ENCODE measurements at places on chromosomes 4 and X.

DNA sequence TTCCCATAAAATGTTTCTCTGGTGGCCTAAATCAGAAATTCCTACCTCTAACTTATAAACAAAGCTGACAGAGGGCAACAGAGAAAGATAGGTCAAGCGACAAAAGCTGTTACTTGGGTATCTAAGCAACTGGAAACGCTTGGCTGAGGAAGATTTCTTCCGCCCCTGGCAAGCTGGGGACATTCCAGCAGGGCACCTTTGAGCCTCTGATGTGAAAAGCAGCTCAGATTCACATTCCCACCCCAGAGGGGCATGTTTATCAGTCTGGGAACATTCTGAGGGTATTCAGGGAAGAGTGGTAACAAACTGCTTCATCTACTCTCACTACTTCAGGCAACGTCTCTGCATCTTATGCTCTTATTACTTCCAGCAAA, 3.5 kb upstream of the CDS1 start:
- no peak for DNase-seq

- no peak for DNase-seq
Measured at GRCh38 chr4:98565681-98566301, 92.6 kb downstream of the TSPAN5 start.

GRCh38 chrX:108088511-108088910, 2.8 kb downstream of the PSMD10 start:
- DNase-seq, result no peak

GRCh38 chrX:37746218-37746941, 33.5 kb upstream of the CYBB start:
- no peak for DNase-seq

GRCh38 chr4:113080050-113080449, 30.6 kb downstream of the ANK2 start:
- no peak for DNase-seq

- DNase-seq, result peak; percentile 72
Measured at GRCh38 chrX:15789979-15790768, at the start of gene ZRSR2. ZRSR2 (plus strand) TSS chrX:15790484; CDS start chrX:15790496, 12 bp downstream.

DNA sequence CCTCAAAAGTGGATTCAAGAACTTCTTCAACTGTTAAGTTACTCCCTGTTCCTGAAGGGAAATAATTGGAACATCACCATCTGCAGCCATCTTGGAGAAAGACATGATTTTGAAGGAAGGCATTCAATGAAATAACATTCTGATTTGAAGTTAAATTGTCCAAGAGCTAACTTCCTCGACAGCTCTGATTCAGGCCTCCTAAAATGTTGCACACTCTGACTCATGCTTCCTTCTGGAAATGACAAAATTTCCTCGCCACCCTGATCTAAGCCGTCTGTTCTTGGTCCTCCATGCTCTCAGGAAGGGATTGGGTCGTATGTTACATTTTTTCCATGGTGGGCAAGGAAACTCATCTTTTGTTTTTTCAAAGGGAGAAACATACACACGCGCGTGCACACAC, 496.9 kb upstream of the DIPK2B start:
- no peak for DNase-seq

- no peak for DNase-seq
Measured at GRCh38 chr4:88257726-88258125, 26.6 kb downstream of the PPM1K start.

DNA sequence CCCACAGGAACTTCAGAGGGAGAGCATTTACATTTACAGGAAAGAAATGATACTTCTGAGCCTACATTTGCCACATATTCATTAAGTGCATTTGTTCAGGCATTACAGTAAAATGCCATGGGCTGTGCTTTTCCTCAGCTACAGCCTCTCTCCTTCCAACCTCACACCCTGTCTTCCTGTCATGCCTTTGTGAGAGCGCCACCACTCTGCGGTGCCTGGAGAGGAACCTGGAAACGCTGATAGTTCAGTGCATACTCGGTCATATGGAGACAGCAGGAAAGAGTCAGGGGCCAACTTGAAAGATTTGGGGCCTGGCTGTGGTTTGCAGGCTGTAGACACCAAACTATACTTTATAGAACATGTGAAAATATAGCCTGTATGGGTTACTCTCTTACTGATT, 40.5 kb downstream of the NFKB1 start:
- DNase-seq, result no peak

DNA sequence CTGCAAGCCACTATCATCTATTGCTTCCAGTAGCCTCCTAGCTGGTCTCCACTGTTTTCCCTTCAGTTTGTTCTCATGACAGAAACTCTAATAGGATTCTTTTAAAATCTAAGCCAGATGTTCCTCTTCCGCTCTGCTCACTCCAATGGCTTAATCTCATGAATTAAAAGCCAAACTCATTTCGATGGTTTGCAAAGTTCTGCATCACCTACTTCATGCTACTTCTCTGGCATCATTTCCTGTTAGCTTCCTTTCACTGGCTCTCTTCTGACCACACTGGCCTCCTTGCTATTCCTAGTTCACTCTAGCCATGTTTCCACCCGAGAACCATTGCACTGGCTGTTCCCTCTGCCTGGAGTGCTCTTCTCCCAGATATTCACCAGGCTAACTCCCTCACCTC, 102.0 kb upstream of the LSM6 start:
- DNase-seq, result no peak

- DNase-seq, result no peak
Measured at GRCh38 chr4:150318527-150318926, 240.3 kb downstream of the DCLK2 start.

DNA sequence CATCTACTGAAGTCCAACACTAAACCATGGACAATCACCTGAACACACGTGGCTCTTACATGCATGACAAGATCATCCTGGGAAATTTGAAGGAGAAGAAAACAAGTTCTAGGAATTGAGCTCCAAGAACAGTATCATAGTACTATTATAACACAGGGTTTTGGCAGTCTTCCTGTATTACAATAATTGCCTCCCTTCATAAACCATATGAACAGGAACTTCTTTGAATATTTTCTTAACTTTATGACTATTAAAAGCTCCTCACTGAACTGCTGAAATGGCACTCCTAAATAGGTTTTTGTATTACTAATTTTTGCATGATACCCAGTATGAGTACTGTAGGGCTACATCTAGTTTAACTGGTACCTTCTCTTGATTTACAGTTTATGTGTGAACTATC, 130.0 kb downstream of the ZAR1 start:
- no peak for DNase-seq

DNA sequence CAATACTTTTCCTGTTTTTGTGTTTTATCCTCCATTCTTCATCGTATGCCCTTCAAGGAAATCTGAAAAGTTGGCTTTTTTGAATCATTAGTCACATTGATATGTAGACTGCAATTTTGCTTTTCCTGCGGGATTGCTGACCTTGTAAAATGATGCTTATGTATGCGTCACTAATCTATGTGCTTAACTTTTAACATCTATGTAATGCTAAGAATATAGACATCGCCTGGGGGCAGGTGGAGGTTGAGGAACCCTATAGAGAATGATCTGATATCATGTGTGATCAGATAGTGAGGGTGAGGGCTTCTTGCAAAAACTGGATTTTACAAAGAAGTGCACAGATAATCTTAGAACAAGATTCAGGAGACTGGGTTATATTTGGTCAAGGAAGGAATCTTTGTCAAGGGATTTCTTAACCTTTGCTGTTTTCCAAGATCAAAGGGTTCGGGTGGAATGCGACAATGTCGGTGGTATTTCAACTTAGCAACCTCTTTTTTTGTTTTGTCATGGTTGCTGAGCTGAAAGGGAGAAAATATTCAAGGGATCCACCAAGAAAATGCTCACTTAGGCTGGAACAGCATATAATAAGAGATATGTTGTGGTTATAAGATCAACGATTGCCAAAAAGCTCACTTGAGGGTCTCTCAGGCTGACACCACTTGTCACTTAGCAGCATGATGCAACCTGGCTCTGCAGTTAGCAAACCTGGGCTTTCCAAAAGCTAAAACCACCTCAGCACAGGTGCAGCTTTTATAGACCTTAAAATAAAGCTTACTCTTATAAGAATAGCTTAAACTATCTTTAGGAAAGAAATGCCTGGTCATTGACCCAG, 70.6 kb upstream of the PUDP start:
- no peak for DNase-seq

DNA sequence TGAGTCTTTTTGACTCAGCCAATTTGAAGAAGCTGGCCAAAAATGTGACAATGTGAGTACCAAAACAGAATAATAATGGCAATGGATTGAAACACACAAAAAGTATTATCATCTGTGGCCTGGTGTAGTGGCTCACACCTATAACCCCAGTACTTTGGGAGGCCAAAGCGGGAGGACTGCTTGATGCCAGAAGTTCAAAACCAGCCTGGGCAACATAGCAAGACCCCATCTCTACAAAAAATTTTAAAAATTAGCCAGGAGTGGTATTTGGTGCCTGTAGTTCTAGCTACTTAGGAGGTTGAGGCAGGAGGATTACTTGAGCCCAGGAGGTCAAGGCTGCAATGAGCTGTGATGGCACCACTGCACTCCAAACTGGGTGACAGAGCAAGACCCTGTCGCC, 41.5 kb downstream of the PLK4 start:
- no peak for DNase-seq

GRCh38 chr4:168636506-168637196, 139.8 kb downstream of the PALLD start:
- DNase-seq, result no peak

DNA sequence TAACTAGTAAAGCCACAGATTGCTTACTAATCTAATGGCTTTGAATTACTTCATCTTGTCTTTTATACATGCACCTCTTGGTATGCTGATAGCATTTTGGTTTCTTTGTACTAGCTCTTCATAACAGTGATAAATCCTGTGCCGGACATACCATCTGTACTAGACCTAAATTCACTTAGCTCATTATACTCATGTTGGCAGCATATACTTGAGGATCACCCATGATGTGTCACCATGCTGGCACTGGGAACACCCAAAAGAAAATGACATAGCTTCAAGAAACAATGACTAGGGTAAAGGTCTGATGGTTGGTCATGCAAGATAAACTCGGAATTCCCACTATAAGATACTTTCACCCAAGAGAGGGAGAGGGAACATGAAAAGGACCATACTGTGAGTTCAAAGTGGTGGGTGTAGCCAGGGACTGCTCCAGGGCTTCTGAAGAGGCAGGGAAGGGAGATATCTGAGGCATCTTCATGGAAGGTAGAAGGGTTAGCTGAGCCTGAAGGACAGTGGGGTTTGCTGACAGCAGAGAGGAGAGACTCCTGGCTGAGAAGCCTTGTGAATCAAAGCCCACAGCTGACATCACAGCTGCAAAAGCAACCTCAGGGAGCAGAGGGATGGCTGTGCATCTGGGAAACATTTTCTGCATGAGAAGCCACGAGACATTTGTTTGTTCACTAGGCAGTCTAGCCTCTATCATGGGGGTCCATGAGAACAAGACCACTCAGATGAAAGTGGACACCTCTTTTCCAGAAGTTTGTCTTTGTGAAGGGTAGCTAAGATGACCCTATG, 314.2 kb downstream of the RAB28 start:
- no peak for DNase-seq

GRCh38 chr4:151567056-151567455, 158.1 kb downstream of the FHIP1A start:
- DNase-seq, result no peak

- no peak for DNase-seq
Measured at GRCh38 chrX:71250841-71251240, 3.1 kb downstream of the ZMYM3 start.
